ENCODE measurements at places on chromosomes 12 and 14. TPM values are rescaled to one million over a fixed set of nuclear protein-coding genes. Genes with fewer than 3 reads are reported as not detected.

The SERPINA10 gene
- not detected for total RNA-seq

GRCh38 chr12:64603183-64603841, 7.0 kb upstream of the RASSF3 start:
- DNase-seq, result no peak
- peaks cover 6% of the 10 kb centered on the region for H3K27me3 ChIP-seq
- peaks cover 11% of the 10 kb centered on the region for H3K4me1 ChIP-seq
- no peak overlapping the region for H3K27ac ChIP-seq
- no peak overlapping the region for H3K4me3 ChIP-seq

The TMTC1 gene
- 0.49 TPM for total RNA-seq

The HHIPL1 gene
- total RNA-seq, result not detected

DNA sequence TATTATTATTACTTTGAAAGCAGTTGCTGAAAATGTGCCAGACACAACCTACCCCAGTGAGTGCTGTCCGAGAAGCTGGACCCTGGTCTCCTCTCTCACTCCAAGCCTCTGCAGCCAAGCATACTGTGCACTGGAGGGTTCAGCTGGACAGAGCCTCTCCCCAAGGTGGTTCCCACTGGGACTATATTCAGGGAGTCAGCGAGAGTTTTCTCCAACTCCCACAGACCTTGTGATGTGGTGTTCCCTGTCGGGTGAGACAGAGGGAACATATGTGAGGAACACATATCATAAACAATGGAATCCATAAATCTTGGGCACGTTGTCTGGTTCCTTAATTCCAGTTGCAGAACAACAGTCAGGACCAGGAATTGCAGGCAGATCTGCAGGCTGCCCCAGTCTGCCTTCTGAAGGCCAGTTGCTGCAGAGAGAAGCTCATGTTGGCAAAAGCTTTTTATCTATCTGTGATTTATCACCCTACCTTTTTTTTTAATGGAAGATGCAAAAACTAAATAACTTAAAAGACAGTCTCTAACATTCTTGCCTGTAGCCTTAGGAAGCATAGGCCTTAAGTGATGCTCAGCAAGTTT, 619.8 kb upstream of the TBX3 start:
- no peaks in the 10 kb centered on the region for H3K36me3 ChIP-seq
- DNase-seq, result no peak
- H3K27ac ChIP-seq, result no peak overlapping the region

- DNase-seq, result no peak
- H3K4me3 ChIP-seq, result no peak overlapping the region
- no peaks in the 10 kb centered on the region for H3K4me1 ChIP-seq
- no peaks in the 10 kb centered on the region for H3K36me3 ChIP-seq
Measured at GRCh38 chr14:37695866-37696265, 100.4 kb downstream of the TTC6 start.

The SPIC gene
- not detected for total RNA-seq

DNA sequence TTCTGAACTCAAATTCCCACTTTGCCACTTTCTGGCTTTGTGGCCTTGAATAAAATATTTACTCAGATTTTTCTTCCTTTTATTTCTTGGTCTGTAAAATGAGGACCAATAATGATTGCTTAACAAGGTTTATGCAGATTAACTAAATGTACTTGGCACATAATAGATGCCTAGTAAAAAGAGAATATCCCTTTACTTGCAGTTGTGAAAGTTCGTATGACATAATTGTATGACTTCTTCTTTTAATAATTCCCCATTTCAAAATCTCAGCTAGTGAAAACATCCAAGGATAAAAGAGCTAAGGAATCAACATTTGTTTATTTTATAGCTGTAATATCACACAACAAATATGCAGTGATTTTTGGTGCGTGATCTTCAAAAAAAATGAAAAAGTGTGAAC, 215.6 kb upstream of the ATP2B1 start:
- H3K36me3 ChIP-seq, result no peaks in the 10 kb centered on the region
- DNase-seq, result no peak
- no peak overlapping the region for H3K4me3 ChIP-seq
- peaks cover 5% of the 10 kb centered on the region for H3K4me1 ChIP-seq
- no peaks in the 10 kb centered on the region for H3K27me3 ChIP-seq

GRCh38 chr12:112514926-112515642, 96.3 kb downstream of the PTPN11 start:
- peaks cover 3% of the 10 kb centered on the region for H3K4me1 ChIP-seq
- DNase-seq, result no peak
- H3K27me3 ChIP-seq, result peaks cover 1% of the 10 kb centered on the region
- H3K4me3 ChIP-seq, result no peak overlapping the region

The CIDEB gene
- total RNA-seq, result 21.8 TPM

The KLHL33 gene
- not detected for total RNA-seq

- H3K4me3 ChIP-seq, result peak overlapping the region; percentile 46
- peaks cover 10% of the 10 kb centered on the region for H3K36me3 ChIP-seq
- peak overlapping the region; percentile 66 for H3K27ac ChIP-seq
- DNase-seq, result no peak
Measured at GRCh38 chr14:102375119-102375518, 12.4 kb downstream of the TECPR2 start.

DNA sequence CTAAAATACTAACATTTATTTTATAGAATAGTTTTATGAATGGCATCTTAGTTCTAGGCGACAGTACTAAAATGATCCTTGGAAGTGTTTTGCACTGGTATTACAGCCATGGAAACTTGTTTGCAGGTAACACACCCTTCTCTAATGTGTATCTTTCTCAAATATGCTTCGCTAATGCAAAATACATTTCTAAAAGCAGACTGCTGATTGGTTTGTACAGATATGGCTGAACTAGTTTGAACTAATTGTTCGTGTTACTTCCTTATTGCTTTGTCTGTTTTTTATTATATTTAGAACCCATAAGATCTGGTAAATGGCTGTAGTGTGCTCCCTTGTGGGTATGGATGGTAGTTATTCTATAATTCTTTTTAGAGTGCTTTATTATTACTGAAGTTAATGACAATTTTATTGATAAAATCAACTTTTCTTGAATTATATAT, 53.0 kb downstream of the ATF7IP start:
- H3K27me3 ChIP-seq, result no peaks in the 10 kb centered on the region
- peak overlapping the region; percentile 49 for H3K4me3 ChIP-seq
- peaks cover 36% of the 10 kb centered on the region for H3K4me1 ChIP-seq
- peaks cover 48% of the 10 kb centered on the region for H3K36me3 ChIP-seq

DNA sequence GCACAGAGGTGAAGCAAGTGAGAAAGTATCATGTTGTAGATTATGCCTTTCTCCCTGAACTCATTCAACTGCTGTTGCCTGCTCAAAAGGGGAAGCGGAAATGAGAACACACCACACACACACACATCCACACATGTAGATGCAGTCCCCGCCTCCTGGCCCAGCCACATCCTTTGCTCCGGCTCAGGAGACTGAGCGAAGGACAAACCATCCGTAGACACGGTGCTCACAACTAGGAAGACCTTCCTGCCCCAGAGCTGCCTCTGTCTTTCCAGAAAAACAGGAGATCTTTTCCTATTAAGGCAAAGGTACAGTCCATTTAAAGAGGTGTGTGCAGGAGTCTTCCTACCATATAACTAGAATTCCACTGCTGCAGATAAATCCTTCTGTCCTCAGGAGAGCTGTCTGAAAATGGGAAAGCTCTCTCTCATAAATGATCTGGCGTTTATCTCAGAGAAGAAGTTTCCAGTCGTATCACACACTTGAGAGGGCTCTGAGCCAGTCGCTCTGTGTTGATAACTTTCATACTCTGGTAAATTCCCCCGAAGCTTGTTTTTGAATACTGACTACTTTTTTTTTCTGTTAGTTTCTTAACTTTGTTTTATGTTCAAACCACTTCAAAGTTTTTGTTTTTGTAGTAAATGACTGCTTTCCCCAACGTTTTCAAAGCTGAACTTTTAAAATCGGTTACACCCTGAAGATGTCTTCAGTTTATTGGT, at the start of gene TESPA1:
Gene TESPA1, minus strand, starts transcription at position 105 of the 719 bp plus-strand sequence. CDS start 10,200 bp downstream, outside the sequence.
- no peaks in the 10 kb centered on the region for H3K27me3 ChIP-seq
- H3K27ac ChIP-seq, result peak within 1 kb of the TSS; percentile 97
- H3K36me3 ChIP-seq, result peaks cover 44% of the 10 kb centered on the region
- DNase-seq, result peak; percentile 95

The RASSF8 gene
- total RNA-seq, result 0.37 TPM

- no peaks in the 10 kb centered on the region for H3K36me3 ChIP-seq
- no peak overlapping the region for H3K27ac ChIP-seq
- DNase-seq, result no peak
- no peaks in the 10 kb centered on the region for H3K27me3 ChIP-seq
- H3K4me3 ChIP-seq, result no peak overlapping the region
Measured at GRCh38 chr12:18045446-18045992, 44.5 kb downstream of the RERGL start.

DNA sequence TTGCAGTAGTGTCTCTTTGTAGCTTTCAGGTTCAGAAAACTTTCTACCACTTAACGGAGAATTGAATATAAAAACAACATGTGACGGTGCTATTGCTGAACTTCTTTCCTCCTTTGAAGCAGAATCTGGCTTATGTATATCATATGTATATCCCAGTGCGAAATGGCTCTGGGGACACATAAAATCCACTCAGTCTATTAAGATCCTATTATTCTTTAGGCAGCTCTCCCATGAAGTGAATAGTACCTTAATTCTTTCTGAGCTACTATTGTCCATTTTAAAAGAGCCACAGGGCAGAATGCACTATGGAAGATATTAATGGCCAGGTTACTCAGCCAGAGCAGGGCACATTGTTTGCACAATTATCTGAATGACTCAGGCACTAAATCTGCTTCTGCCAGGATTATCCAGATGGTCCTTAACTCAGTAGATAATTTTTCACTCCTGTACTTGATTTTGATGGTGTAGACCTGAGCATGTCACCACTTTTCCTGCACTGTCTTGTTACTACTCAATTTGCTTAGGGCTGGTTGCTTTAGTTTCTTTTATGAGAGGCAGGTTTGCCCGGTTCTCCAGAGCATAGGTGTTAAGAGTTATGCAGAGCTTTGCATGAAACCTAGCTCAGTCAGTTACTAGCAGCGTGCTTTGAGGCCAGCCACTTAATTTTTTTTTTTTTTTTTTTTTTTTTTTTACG, 5.5 kb downstream of the CNTN1 start:
- DNase-seq, result no peak
- peaks cover 15% of the 10 kb centered on the region for H3K27me3 ChIP-seq
- no peaks in the 10 kb centered on the region for H3K4me1 ChIP-seq
- no peak overlapping the region for H3K27ac ChIP-seq

The GARIN6 gene
- total RNA-seq, result not detected

Measured in activated CD4-positive, alpha-beta T cell treated with anti-CD3 and anti-CD28 coated beads, Interleukin-2, amount 10 ng/mL, durations not matched to agents 24 days and 14 days (primary cell).